NCI-H187 treated with DMSO at 0.1 percent for 48 hours (cell line): ENCODE measurements at places on chromosomes 16 and 17.

DNA sequence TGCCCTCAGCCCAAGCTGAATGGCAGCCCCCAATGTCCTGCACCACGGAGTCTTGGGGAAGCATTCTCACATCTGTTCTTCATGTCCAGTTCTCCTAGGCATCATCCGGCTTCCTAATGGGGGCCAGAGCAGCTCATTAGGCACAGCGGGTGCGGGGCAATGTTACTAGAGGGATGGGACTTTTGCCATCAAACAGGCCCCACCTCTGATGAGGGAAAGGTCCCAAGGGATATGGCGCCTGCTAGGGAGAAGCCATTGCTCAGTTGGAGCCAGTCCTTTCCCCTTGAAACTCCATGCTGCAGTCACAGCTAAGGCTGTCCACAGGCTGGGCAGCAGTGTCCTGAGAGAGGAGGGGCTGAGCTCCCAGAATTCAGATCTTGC is 1.7 kb upstream of the DPH1 start:
- no peak for DNase-seq

DNA sequence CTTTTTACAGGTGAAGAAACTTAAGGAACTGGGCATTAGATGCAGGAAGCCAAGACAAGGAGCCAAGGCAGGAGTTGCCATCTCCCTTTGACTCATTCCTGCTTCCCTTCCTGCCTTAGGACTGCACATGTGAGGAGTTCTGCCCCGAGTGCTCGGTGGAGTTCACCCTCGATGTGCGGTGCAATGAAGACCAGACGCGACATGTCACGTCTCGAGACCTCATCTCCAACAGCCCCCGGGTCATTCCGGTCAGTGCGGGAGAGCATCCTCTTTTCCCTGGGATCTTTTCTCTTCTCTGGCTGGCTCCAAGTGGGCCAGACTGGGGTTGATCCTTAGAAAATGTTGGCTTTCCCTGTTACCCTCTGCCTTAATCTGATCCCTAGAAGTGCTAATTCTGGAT is 6.6 kb downstream of the POLR2C start:
- DNase-seq: no peak

DNA sequence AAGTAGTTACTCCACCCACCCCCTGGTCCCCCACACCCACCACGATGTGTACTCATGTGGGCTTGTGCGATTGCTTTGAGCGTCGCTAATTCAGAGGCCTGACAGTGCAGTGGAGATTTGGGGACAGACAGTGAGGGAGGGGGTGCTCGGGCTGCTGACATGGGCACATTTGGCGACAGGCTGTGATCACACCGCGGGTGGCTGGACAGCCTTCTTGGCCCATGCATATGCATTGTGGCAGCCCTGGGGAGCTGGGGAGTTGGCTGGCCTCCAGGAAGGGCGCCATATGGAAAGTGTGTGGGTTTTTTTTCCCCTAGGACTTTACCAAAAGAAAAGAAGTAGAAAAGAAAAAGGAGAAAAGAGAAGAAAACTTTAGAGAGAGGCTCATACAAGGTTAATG is 275.5 kb upstream of the N4BP1 start:
- no peak for DNase-seq

- no peak for DNase-seq
Measured at GRCh38 chr17:253091-253846, 71.8 kb upstream of the DOC2B start.

GRCh38 chr17:81383504-81384421 is 11.5 kb upstream of the BAHCC1 start:
- DNase-seq: no peak

DNA sequence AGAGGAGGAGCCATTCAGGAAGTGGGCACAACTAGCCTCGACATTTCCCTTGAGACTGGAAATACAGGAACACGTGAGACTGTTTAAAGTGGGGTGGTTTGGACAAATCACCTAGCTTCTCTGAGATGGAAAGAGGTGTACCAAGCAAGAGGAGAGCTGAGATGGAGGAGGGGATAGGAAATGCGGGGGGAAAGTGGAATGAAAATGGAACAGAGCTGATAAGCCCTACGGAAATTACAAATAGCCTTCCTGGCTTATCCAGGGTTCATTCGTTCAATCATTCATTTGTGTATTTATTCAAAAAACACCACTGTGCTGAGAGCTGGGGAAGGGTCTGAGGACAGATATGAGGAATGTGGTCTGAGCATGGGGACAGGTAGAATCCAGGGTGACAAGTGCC is 64.1 kb downstream of the ASIC2 start:
- DNase-seq: no peak

DNA sequence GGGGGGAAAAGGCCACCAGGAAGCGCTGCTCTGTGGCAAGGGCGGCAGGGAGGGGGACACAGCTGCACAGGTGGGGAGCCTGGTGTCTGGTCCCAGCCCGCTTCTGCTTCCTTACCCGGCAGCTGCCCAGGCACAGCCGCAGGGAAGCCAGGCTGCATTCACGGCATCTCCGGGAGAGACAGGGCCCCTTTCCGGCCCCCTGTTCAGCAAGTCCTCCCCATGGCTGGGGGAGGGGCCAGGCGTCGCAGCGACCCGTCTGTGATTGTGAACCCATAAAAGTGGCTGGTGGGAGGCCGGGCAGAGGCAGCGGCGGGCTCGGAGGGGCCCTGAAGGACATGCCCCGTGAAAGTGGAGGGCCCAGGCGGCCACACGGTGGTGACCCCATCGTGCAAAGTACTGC is 28.7 kb downstream of the SOX8 start:
- DNase-seq: no peak

DNA sequence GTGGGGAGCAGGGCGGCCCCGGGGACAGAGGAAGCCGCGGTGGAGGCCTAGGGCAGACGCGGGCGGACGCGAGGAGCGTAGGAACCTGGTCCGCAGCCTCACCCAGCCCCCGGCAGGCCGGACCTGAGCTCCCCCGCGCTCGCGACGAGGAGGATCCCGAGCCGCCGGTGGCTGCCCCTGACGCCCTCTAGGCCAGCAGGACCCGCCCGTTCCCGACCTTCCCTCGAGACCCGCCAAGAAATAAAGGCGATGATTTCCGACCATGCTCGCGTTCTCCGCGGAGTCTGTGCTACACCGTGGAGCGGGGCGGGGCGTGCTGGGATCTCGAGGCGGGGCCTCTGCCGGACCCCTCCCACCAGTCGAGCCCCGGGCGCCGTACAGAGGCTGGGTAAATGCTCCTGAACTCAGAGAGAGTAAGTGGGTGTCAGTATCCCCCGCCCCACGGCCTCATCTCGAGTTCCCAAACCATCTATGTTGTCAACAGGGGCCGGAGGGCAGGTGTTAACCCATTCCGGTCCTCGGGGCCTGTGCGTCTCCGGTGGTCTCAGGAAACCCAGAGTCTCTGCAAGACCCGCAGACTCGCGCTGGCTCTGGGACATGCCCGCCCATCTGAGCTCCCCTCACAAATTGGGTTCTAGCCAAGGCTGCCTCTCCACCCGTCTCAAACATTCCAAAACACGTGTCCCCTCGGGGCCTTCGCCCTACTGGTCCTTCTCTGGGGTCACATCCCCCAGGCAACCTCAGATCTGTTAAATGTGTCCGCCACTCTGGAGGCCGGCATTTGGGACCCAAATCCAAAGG is 13.7 kb downstream of the SYCE1L start:
- DNase-seq: no peak
